Activated T-helper 9 cell treated with anti-CD3 and anti-CD28 coated beads, Interleukin-2, amount 50 U/mL, for 16 hours (primary cell): ENCODE measurements at places on chromosomes 12 and 14.

DNA sequence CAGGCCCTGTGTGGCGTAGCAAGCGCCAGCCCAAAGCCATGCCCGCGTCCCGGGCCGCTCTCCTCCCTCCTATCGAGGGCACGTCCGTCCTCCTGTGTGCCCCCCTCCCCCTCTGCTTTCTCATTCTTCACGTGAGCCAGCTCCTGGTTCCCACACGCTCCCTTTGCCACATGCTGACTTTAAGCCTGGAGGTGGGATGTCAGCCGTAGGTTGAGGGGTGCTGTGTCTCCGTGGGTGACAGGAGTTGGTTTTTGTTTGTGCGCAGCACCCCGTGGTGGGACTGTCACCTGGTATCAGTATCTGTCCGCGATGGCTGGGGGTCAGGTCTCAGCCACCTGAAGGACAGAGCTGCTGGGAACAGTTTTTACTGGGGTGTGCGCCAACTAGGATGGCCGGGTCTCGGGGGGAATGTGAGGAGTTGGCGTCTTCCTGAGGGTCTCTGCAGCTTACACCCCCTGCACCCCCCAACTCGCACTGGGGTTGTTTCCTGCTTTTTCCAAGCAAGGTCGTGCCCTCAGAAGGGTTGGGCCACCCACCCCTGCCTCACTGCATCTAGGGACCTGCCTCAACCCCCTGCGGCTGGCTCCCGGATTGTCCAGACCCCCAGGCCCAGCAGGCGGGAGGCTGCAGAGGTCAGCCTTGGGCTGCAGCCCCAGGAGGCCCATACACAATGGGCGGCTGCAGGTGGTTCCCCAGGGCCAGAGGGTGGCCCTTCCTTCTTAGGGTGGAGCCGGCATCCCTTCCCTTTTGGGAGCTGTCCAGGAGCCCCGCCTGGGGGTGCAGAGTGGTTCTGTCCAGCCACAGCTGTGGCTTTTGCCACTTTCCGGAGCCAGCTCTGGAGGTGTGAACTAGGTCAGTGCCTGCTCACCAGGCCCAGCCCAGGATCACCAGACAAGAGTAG, 7.3 kb downstream of the ULK1 start:
- DNase-seq = no peak

- DNase-seq = no peak
These were observed 3.6 kb upstream of the BATF start for GRCh38 chr14:75518625-75519024.

- no peak for DNase-seq
These were observed 49.2 kb downstream of the LIN52 start for GRCh38 chr14:74133833-74134481.

GRCh38 chr12:80161612-80162011, 62.3 kb downstream of the OTOGL start:
- no peak for DNase-seq

DNA sequence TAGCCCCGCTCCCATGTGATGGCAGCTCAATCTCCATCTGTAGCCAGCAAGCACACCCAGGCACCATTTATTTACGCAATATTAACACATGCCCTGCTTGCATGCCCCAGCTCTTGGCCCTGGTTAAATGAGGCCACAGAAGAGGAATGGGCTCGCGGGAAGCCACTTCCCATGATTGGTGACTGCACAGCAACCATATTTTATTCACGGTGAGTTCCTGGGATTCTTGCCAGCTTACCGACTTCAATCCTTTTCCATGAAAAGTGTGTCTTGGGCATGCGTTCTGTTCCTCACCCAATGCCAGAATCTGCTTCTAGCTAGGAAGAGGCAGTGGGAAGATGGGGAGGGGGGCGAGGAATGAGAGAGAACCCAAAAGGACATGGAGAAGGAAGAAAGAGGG, 54.7 kb downstream of the PITPNM2 start:
- DNase-seq = no peak

- no peak for DNase-seq
These were observed 1081.5 kb downstream of the VRK1 start for GRCh38 chr14:97878727-97879126.

DNA sequence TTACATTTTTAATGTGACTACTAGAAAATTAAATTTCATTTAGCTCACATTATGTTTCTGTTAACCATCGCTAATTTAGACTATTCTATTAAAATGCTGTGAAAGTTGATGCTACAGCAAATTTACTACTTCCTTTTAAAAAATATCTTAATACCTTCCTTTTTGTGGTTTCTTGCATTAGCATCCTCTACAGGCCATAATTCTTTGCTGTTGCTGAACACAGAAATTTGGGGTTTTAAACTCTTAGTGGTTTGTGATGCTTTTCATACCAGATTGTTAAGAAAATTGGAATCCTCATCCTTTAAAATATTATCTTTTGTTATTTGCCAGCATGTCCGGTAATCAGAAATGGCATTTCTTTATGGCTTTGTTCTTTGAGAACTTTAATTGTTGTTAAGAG, 18.1 kb downstream of the WNK1 start:
- DNase-seq = no peak
